A549 treated with Hydrocortisone at 1 μM for 4 hours (cell line): ENCODE measurements at places on chromosomes 11 and 22. TPM values are rescaled to one million over a fixed set of nuclear protein-coding genes. Genes with fewer than 3 reads are reported as not detected.

The B3GAT1 gene
- 0.02 to 0.07 TPM in 2 of 5 replicates, not detected in the others for total RNA-seq

The ANGPTL5 gene
- 0.06 to 0.14 TPM (median 0.11 TPM) in 4 of 5 replicates, not detected in the other for total RNA-seq

The TRIM6 gene
- total RNA-seq, result 6.3 to 10.1 TPM (median 8.4 TPM) in 5 replicates

The IL17REL gene
- 0.05 to 0.06 TPM in 2 of 5 replicates, not detected in the others for total RNA-seq

The KRTAP5-2 gene
- total RNA-seq, result not detected in 5 replicates

The BRSK2 gene
- 4.9 to 6.6 TPM (median 6.4 TPM) in 5 replicates for total RNA-seq

The NRXN2 gene
- total RNA-seq, result 0.12 to 0.32 TPM (median 0.18 TPM) in 5 replicates

The LTBP3 gene
- 83.4 to 114 TPM (median 105 TPM) in 5 replicates for total RNA-seq

The CENATAC gene
- 11.1 to 16.4 TPM (median 11.9 TPM) in 5 replicates for total RNA-seq

The SLC6A5 gene
- not detected in 5 replicates for total RNA-seq

The OR52E8 gene
- not detected in 5 replicates for total RNA-seq

The LMNTD2 gene
- total RNA-seq, result 1.9 to 2.8 TPM (median 2.7 TPM) in 5 replicates

The ALDH3B2 gene
- 0.03 TPM in 1 of 5 replicates, not detected in the others for total RNA-seq

The LRRC32 gene
- 0.17 to 0.23 TPM (median 0.21 TPM) in 5 replicates for total RNA-seq

The OR51D1 gene
- not detected in 5 replicates for total RNA-seq

The FLRT1 gene
- 0.03 to 0.09 TPM (median 0.06 TPM) in 5 replicates for total RNA-seq

The TEF gene
- total RNA-seq, result 0.99 to 1.2 TPM (median 1.1 TPM) in 5 replicates
